Stimulated activated CD8-positive, alpha-beta memory T cell treated with anti-CD3 and anti-CD28 coated beads, Interleukin-4, amount 100 ng/mL, for 24 hours (primary cell): ENCODE measurements at places on chromosomes 1 and 21.

DNA sequence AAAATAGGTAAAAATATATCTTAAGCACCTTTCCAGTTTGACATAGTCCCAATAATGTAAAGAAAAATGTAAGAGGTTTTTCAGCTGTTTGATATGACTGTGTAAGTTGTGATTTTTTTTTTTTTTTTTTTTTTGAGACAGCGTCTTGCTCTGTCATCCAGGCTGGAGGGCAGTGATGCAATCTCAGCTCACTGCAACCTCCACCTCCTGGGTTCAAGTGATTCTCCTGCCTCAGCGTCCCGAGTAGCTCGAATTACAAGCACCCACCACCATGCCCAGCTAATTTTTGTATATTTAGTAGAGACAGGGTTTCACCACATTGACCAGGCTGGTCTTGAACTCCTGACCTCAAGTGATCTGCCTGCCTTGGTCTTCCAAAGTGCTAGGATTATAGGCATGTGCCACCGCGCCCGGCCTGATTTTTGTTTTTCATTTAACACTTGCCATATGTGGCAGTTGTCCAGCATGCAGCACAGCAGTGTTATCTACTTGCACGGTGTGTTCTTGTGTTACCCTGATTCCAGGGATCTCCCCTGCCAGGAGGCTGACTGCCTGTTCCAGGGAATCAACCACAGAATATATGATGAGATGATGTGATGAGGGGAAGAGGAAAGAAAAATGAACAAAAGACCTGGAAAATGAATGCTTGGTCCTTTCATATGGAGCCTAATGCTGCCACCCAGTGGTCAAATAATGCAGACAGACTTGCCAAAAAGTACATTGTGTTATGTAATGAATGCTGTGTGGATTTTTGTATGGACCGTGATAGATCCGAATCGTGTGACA, 79.0 kb downstream of the RAVER2 start:
- peak; percentile 26 for DNase-seq

GRCh38 chr1:18203645-18204044, 96.0 kb downstream of the IGSF21 start:
- no peak for DNase-seq

DNA sequence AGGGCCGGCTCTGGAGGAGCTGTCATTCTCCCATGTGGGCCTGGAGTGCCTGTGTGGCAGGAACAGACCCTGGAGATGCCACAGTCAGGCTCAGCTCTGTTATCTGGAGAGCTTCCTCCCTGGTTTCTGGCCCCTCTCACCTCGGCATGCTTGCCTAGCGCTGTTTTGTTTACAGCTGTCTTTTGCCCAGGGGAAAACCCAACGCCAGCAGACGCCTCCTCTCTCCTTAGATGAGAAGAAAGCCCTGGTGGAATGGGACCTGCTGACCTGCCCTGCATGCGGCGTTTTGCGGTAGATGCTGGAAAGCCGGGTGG, 104.9 kb downstream of the CRYAA start:
- DNase-seq = no peak

GRCh38 chr1:102821707-102822106, 286.6 kb downstream of the COL11A1 start:
- DNase-seq = no peak

GRCh38 chr1:171351961-171352360, 38.0 kb downstream of the FMO4 start:
- no peak for DNase-seq

DNA sequence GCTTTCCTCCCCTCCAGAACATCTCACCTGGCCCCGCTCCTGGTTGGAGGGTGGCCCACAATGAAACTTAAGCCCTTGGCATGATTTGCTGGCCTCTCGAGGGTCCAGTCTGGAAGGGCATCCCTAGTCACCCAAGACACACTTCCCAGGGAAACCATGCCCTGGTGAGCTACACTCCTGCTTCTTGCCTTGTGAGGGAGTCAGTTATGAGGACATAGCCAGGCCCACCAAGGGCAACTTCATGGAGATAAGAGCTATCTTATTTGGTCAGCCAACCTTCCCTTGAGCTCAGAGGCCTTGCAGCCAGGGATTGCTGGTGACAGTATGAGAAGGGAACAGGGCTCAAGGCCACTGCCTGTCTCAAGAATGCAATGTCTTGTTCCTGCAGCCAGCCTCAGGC, 9.7 kb downstream of the TNR start:
- DNase-seq = no peak

DNA sequence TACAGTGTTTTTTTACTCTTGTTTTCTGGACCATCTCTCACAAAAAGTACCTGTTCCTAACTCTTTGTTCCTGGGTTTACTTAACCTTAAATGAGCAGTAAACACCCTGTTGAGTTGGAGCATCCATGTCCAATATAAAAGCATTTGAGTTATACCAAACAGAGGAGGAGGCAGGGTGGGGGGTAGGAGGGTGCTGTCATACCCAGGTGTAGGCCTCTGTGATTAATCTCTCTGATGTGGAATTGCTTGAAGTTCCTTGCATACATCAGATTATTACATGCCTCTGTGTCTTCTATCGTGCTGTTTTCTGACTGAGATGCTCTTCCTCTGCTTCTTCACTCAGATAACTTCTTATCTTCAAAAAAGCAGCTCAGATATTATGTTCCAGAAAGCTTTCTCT, 28.1 kb upstream of the RGS18 start:
- DNase-seq = no peak

- DNase-seq = no peak
Observed at GRCh38 chr1:182035097-182035770, 26.3 kb downstream of the ZNF648 start.

DNA sequence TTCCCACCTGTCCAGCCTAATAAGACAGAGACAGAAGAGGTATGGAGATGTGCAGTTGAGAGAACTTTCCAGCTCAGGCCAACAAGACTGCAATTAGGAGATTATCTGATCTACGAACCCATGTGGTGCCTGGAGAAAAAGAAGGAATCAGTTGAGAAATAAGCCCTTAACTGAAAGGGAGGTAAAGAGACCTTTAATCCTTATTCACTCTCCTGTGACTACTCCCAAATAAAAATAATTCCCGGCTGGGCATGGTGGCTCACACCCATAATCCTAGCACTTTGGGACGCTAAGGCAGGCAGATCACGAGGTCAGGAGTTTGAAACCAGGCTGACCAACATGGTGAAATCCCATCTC, 31.9 kb upstream of the SARS1 start:
- DNase-seq = no peak
